ENCODE measurements at places on chromosomes 6 and 20.

DNA sequence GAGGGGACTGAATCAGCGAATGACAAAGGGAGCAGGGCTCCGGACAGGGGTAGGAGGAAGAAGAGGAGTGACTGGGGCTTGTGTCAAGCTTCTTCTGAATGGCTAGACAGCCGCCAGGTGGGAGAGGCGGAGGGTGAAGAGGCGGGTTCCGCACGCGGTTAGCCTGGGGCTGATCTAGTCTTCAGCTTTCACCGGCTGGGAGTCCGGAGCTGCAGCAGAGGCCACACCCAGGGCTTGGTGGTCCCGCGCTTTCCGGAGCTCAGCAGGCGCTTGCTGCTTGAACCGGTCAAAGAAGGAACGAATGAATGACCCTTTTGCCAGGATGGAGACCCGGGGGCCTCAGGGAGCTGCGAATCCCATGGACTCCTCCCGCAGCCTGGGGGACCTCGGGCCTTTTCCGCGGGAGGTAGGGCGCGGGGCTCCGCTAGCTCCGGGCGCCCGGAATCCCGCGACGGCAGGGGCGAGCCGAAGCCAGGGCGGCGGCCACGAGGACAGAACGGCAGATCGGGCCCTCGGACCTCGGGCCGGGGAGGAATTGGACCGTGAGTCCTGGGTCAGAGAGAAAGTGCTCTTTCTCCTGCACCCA, at the start of gene C6orf141:
Gene C6orf141, plus strand, starts transcription at position 177 of the 586 bp plus-strand sequence. Its CDS starts 125 bp downstream, at position 302.
- peak; percentile 14 for DNase-seq

DNA sequence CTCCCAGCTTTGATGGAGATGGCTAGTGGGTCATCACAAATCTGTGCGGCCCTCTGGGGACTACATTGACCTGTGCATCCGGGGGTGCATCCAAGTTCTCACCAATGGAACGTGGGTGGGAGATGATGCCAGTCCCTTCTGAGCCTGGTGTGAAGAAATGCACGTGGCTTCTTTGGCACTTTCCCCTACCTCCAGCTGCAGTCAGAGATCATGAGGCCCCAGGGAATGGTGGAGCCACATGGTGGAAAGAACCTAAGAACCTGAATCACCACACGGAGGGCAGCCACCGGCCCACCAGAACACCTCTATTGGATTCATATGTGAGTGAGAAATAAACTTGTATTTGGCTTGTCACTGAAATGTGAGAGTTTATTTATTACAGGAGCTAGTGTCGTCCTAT, 9.9 kb upstream of the CDKN1A start:
- no peak for DNase-seq

DNA sequence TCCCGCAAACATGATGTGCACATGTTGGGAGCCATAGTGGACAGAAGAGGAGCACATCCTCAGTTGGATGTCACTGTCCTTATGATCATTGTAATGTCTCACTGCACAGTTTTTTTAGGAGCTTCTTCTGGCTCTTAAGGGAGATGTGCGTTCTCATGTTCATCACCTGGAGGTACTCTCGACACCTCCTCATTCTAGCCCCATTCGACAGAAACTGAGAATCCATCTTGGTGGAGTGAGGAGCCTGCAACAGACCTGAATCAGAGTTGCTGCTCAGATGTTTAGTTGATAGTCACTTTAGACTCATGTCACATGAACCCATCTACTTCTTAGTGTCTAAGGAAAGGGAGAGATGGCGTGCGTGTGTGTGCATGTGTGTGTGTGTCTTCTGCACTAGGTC, 2.3 kb upstream of the BMP6 start:
- no peak for DNase-seq

DNA sequence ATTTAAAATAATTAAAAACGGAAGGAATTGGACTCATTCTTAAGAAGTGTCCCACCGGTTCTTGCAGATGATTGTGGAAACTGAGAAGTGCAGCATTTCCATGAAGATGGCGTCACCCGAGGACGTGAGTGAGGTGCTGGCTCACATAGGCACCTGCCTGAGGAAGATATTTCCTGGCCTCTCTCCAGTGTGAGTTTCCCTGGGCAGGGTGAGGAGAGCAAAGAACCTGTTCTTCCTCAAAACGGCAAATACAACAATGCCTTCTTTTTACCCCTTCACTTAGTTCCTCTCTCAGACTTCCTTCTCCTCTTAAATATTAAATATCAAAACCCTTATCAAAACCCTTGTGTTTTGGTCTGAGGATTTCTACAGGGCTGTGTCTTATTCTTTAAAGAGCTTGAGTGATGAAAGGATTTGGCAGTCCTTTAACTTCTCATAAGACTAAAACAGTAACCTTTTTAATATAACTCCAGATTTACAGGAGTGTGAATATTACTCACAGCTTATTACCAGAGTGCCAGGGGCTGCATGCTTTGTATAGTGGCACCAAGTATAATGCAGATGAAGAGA, 156.3 kb downstream of the CARMIL1 start:
- DNase-seq: no peak

DNA sequence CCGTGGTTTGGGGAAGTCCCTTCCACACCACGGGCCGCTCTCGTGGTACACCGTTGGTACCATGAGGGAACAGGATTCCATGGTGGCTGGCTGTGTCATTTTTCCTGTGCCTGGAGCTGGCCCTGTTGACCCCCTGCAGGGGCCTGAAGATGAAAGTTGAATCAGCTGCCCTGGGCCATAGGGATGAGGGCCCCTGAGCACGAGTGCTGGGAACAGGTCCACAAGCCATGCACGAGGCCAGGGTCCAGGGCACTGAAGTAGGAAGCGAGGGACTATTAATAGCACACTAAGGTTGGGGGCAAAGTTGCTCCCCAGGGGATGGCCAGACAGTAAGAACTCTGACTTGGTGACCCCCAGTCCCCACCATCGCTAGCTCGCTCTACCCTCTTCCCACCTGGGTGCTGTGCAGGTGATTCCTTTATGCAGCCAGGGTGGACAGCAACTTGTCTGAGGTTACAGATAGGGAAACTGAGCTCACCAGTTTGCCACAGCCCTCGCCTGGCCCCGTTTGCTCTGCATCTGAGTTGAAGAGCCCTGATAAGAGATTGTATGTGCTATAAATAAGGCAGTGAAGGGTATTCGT, 46.6 kb downstream of the SLC13A3 start:
- DNase-seq: no peak

DNA sequence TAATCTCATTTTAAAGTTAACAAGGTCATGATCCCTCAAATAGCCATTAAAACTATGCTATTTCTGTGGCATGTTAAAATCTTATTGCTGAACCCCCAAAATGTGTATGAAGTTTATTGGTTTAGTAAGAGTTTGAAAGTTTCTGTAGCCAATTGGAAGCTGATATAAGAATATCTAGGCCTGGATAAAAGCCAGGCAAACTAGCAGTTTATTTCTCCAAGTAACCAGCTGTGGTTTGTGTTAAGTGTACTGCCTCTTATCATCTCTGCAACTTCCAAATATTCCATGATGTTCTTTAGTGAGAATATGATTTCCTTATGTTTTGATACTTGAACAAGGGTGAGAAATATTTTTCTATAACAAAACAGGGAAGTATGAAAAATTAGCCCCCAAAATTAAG, 76.7 kb downstream of the PRSS35 start:
- DNase-seq: peak; percentile 47

- DNase-seq: peak; percentile 99
These were observed 1153.1 kb upstream of the GJE1 start for GRCh38 chr6:140979642-140980091.

DNA sequence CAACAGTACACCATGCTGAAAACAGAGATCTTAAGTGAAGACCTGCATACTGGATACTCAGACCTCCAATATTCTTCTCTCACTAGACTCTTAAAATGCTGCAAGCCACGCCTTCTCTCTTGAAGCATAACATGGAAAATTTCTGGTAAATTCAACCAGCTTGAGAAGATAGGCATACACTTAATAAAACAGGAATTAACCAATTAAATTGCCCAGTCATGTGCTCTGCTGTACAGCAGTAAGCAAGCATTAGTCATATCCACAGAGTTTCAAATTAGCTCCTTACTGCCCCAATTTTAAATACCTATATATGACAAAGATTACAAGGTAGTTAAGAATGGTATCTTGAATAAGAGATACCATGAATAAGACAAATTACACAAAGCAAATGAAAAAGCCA, 53.8 kb downstream of the C6orf58 start:
- peak; percentile 13 for DNase-seq

- DNase-seq: peak; percentile 6
These were observed 30.8 kb downstream of the SF3B5 start for GRCh38 chr6:144064402-144065212.

DNA sequence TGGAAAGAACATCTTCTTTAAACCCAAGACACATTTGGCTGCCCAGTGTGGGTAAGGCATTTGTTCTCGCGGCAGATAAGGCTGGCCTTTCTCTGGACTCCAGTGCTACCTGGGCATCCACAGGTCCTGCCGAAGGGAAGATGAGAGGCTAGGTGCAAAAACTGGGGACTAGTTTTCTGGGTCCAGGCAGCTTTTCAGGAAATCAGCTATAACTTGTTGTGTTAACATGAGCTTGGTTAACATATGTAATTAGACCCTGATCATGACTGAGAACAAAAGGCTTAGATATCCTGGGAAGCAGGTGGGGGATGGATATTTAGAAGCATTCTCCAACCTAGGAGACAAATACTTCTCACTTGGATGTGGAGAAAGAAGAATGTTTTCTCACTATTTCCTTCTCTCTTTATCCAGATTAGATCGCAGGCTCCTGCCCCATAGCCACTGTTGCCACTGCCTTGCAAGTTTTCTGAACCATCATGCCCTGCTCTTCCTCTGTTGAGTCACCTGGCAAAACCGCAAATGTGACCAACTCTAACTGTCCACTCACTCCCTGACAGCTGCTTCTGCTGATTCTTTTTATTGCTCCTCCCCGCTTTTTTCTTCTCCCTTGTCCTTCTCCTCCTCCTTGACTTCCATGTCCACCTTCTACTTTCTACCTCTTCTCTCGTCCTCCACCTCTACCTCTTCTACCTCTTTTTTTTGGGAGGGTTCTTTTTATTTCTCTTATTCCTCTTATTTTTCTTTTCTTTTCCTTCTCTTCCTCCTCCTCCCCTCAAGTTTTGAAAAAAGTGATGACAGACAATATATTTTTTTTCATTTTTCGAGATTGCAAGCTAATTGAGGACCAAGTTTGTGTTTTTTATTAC, 258.1 kb downstream of the UTRN start:
- DNase-seq: no peak

DNA sequence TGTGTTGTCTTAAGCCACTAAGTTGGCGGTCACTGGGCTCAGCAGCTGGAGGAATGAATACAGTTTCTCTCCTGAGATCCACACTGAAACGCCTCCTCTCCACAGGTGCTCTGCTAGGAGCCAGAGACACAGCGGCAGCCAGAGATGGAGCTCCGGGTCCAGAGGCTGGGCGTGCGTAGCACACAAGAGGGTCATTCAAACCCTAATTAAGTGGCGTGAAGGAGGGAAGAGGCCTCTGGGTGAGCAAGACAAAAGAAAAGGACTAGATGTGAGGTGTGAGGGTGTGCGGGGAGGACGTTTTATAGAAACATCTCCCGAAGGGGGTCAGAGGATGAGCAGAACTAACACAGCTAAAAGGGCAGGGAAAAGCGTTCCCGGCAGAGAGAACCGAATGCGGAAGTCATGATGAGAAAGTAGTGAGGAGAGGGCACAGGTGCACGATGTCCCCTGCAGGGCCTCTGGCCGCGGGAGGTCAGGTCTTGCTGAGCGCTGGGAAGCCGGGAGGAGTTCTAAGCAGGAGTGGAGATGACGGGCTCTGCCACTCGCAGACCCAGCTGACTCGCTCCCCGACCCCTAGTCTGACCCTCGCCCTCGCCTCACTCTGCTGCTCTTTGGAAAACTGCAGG, 54.4 kb downstream of the BMP7 start:
- DNase-seq: no peak

DNA sequence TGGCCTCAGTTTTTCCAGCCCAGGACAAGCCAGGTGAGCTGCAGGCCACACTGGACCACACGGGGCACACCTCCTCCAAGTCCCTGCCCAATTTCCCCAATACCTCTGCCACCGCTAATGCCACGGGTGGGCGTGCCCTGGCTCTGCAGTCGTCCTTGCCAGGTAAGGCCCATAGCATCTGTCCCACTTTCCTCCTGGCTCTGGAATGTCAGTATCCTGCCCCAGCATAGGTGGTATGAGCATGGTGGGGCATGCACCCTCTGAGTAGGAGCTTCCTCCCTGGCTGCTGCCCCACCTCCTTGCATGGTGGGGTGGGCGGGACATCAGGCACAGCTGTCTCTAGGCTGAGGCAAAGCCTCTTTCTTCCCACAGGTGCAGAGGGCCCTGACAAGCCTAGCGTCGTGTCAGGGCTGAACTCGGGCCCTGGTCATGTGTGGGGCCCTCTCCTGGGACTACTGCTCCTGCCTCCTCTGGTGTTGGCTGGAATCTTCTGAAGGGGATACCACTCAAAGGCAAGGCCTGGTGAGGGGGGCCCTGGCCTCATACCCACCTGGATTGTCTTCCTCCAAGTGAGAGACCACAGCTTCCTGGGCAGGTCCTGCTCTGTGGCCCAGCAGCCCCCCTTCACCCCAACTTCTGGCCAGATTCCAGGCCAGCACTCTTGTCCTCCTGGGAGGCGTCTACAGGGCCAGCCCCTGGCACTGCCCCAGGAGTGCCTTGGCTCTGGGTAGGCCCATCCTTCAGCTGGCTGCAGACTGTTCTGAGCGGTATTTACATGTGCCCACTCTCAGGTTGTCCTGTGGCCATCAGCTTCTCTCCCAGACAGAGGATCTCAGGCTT, 9.1 kb downstream of the PI16 start:
- DNase-seq: no peak

- no peak for DNase-seq
These were observed 41.6 kb upstream of the SLC22A2 start for GRCh38 chr6:160300076-160300695.

DNA sequence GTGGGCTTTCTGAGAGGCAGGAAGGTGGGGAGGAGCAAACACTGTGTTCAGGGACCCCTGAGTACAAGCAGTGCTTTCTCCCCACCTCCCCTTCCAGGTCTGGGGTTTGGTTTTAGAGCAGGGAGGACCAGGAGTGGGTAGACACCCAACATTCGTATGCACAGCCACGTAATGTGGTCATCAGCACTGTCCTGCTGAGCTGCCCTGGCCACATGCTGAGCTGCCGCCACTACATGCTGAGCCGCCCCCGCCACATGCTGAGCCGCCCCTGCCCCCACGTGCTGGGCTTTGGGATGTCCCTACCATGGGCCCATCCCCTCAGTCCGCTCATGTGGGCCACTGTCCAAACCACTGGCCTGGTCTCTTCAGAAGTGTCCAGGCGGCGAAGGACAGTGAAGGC, 214.9 kb upstream of the CST7 start:
- no peak for DNase-seq

- DNase-seq: peak; percentile 92
These were observed 6.2 kb downstream of the TMEM242 start for GRCh38 chr6:157316871-157317814.

- DNase-seq: peak; percentile 67
These were observed 61.5 kb downstream of the TRAM2 start for GRCh38 chr6:52515219-52515960.

- no peak for DNase-seq
These were observed 699.0 kb downstream of the HDGFL1 start for GRCh38 chr6:23268348-23268747.

DNA sequence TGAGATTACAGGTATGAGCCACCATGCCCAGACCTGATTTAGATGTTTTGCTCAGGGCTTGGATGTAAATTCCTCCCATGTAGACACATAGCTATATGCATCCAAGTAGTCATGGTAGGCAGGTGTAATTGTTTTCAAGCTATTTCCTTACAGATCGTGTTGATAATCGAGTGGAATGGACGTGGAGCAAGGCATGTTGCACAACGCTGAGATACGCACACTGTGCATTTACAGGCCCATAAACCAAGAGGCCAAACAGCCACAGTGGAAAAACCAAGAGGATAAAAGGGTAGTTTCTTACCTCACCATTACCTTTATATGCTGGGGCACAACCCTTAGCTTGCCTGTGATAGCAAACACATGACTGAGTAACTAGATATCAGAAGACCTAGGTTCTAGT, 51.0 kb upstream of the ADGRF1 start:
- DNase-seq: no peak

GRCh38 chr6:52735071-52735470, 28.2 kb downstream of the GSTA2 start:
- DNase-seq: no peak
